ENCODE measurements at places on chromosomes 2 and 18.

GRCh38 chr2:216670266-216671080 lies 24.9 kb downstream of the IGFBP5 start:
- no peak for DNase-seq
- H3K4me1 ChIP-seq = peaks cover 25% of the 10 kb centered on the region
- peaks cover 26% of the 10 kb centered on the region for H3K36me3 ChIP-seq
- H3K4me3 ChIP-seq = no peak overlapping the region
- peaks cover 14% of the 10 kb centered on the region for H3K27me3 ChIP-seq

GRCh38 chr18:61173554-61173953 lies 159.7 kb upstream of the CDH20 start:
- peaks cover 4% of the 10 kb centered on the region for H3K27me3 ChIP-seq
- H3K4me1 ChIP-seq = no peaks in the 10 kb centered on the region
- no peak for DNase-seq
- no peak overlapping the region for H3K27ac ChIP-seq
- H3K36me3 ChIP-seq = no peaks in the 10 kb centered on the region

DNA sequence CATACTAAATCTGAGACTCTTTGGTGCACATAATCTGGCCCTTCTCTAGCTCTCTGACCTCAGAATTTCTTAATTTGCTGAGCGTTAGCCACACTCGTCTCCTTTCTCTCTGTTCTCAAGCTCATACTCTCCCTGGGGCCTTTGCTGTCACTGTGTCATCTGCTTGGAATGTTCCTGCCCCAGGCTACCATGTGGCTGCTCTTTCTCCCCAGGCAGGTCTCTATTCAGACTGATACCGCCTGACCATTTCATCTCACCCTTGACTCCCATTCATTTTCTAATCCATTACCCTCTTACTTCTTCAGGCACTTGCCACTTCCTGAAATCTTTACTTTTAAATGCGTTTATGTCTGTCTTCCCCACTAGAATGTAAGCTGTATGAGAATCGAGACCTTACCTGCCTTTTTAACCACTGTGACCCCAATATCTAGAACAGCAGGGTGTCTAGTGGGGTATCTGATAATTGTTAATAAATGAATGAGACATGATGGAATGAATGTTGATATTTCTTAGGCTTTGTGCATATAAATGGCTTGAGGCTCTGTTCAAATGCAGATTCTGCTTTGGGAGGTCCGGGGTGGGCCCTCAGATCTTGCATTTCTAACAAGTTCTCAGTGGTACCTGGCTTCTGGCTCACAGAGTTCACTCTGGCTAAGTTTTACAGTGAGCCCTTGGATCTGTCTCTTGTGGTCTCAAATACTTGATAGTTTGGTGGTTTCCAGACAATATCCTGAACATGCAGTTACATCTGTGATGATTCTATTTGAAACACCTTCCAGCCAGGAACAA lies 89.9 kb upstream of the EPC2 start:
- H3K27me3 ChIP-seq = peaks cover 4% of the 10 kb centered on the region
- H3K27ac ChIP-seq = no peak overlapping the region
- no peaks in the 10 kb centered on the region for H3K36me3 ChIP-seq

DNA sequence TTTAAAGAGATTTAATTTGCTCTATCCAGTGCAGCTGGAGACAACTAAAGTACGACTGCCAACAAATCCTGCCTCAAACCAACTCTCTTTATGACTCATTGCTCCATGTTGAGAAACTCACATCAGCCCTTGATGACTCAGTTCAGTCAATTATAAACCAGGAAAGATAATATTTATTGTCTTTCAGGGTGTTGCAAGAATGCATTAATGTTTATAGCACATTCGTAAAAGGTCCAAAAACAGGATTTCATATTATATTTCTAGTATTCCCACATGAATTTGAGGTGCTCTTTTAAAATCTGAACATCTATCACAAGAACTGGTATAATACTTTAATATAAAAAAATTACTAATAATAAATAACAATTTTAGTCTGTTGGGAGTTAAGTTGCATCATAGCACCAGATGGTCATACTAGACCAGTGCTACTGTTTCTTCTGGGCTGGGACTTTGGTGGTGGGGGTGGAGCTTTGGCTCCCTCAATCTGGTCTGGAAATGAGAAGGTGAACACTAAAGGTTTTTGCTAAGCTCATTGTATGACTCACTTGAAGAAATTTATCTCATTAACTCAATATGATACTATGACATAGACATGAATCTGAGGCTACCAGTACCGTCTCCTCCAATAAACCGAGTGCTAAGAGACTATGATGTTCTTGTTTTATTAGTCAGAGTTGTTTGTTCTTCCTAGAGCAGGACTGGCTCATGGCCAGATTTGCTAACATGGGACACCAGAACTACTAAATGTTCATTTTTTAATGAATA lies 26.6 kb upstream of the MAP3K20 start:
- H3K27me3 ChIP-seq = no peaks in the 10 kb centered on the region
- H3K27ac ChIP-seq = no peak overlapping the region
- H3K4me1 ChIP-seq = peaks cover 50% of the 10 kb centered on the region
- H3K4me3 ChIP-seq = no peak overlapping the region
- DNase-seq = no peak
- H3K36me3 ChIP-seq = no peaks in the 10 kb centered on the region

GRCh38 chr2:96636551-96637171 lies 1.5 kb downstream of the KANSL3 start:
- H3K27me3 ChIP-seq = peaks cover 3% of the 10 kb centered on the region
- peaks cover 19% of the 10 kb centered on the region for H3K36me3 ChIP-seq
- H3K4me3 ChIP-seq = peak overlapping the region; percentile 94
- no peak for DNase-seq
- H3K27ac ChIP-seq = no peak overlapping the region

- no peak overlapping the region for H3K4me3 ChIP-seq
- H3K36me3 ChIP-seq = no peaks in the 10 kb centered on the region
- DNase-seq = no peak
- peaks cover 16% of the 10 kb centered on the region for H3K27me3 ChIP-seq
- H3K27ac ChIP-seq = peak overlapping the region; percentile 25
Observed at GRCh38 chr18:61898640-61899101, 5.9 kb upstream of the RNF152 start.

DNA sequence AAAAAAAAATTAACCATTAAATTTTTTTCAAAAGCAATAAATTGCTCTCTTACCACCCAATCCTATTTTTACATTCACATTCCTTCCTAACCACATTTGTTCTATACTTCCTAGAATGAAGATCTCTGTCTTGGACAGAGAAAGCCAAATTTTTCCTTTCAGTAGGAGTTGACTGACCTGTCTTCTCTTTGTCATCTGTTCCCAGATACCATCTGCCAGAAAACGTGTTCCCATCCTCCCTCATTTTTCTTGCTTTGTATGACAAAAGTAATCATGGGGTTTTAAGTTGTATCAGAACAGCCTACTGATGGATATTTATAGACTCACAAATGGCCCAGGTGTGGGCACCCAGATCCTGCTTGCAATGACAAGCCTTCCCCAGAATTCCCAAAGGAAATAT lies 182.1 kb downstream of the CYP26B1 start:
- peaks cover 20% of the 10 kb centered on the region for H3K27me3 ChIP-seq
- H3K36me3 ChIP-seq = no peaks in the 10 kb centered on the region
- no peak for DNase-seq
- no peak overlapping the region for H3K4me3 ChIP-seq
- no peak overlapping the region for H3K27ac ChIP-seq
- H3K4me1 ChIP-seq = no peaks in the 10 kb centered on the region

GRCh38 chr2:86806059-86806857 lies 15.5 kb upstream of the CD8A start:
- peaks cover 9% of the 10 kb centered on the region for H3K4me1 ChIP-seq
- H3K27me3 ChIP-seq = peaks cover 10% of the 10 kb centered on the region
- peak overlapping the region; percentile 90 for H3K4me3 ChIP-seq
- no peak for DNase-seq

- H3K36me3 ChIP-seq = peaks cover 4% of the 10 kb centered on the region
- no peak overlapping the region for H3K4me3 ChIP-seq
- no peaks in the 10 kb centered on the region for H3K4me1 ChIP-seq
- H3K27me3 ChIP-seq = no peaks in the 10 kb centered on the region
- H3K27ac ChIP-seq = peak overlapping the region; percentile 65
Observed at GRCh38 chr2:23824777-23825212, 102.1 kb downstream of the ATAD2B start.

- H3K27me3 ChIP-seq = peaks cover 4% of the 10 kb centered on the region
- H3K4me1 ChIP-seq = peaks cover 46% of the 10 kb centered on the region
- DNase-seq = no peak
- H3K27ac ChIP-seq = no peak overlapping the region
Observed at GRCh38 chr2:106866641-106867040, 19.3 kb downstream of the ST6GAL2 start.

GRCh38 chr2:184756885-184757284 lies 158.6 kb downstream of the ZNF804A start:
- H3K27me3 ChIP-seq = no peaks in the 10 kb centered on the region
- no peak overlapping the region for H3K4me3 ChIP-seq
- H3K36me3 ChIP-seq = no peaks in the 10 kb centered on the region
- no peaks in the 10 kb centered on the region for H3K4me1 ChIP-seq
- no peak overlapping the region for H3K27ac ChIP-seq
- no peak for DNase-seq

DNA sequence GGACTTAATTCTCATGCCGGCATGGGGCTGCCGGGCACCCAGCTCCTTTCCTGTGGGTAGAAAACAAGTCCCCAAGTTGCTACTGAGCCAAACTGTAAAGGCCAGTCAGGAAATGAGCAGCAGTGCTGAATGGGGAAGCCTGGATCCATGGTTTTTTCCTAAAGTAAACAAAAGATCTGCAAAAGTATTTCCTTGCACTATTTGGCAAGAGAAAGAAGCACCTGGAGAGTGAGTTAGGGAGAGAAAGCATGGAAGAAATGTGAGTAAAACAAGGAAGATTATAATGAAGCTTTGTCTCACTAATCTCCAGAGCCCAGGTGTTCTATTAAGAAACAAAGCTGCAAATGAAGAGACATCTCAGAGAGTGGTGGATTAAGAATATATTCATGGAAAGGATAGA lies 117.6 kb downstream of the METTL8 start:
- H3K4me1 ChIP-seq = peaks cover 34% of the 10 kb centered on the region
- H3K27ac ChIP-seq = no peak overlapping the region
- peaks cover 6% of the 10 kb centered on the region for H3K27me3 ChIP-seq
- no peak for DNase-seq
- H3K36me3 ChIP-seq = peaks cover 25% of the 10 kb centered on the region
- no peak overlapping the region for H3K4me3 ChIP-seq

DNA sequence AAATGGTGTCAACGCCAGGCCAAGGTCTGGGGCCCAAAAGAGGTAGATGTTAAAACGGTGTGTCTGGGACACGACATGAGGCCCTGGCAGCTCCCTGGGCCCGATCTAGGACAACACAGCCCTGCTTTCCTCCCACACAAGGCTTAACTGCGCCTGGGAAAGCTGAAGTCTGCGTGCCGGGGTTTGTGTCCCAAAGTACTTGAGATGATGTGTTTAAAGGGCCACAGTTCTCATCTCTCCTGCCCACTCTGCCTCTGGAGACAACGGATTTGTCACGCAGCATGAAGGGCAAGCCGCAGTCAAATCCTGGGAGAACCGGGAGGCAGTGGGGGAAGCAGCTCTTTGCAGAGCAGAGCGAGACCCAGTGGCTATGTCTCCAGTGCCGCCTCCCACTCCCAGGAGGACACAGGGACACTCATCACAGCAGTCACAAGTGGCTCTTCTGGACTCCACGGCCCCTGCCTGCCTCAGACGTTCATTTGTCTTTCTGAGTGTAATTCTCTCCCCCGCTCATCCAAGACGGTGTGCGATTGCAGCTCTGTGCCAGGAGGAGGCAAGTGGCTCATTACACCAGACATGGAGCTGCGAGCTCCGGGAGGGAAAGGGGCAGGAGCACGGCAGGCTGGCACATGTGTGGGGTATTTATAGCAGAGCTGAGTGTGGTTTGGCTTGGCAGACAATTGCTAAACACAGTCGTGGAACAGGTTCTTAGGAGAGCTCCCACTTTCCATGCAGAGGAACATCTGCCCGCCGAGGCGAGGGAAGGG lies 57.7 kb upstream of the SEMA4C start:
- no peaks in the 10 kb centered on the region for H3K36me3 ChIP-seq
- H3K4me3 ChIP-seq = peak overlapping the region; percentile 54
- DNase-seq = peak; percentile 38
- peak overlapping the region; percentile 33 for H3K27ac ChIP-seq
- peaks cover 71% of the 10 kb centered on the region for H3K4me1 ChIP-seq

DNA sequence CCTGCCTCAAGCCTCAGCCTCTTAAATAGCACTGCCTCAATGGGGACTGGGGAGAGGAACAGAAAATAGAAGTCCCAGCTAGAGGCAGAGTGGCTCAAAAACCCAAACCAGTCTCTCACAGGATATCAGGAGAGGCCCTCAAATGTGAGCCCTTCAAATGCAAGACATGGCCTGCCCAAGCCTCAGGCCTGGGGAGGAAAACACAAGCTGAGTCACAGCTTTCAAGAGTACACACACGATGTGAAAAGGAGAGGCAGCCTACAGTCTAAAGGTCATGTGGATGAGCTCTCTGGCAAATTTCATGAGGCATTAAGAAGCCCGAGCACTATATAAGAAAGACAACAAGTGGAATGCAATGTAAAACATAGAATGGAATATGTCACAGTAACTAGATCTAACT lies 316.6 kb upstream of the MEX3C start:
- no peak for DNase-seq
- no peaks in the 10 kb centered on the region for H3K36me3 ChIP-seq
- H3K27me3 ChIP-seq = peaks cover 4% of the 10 kb centered on the region
- H3K27ac ChIP-seq = no peak overlapping the region
- H3K4me3 ChIP-seq = no peak overlapping the region

DNA sequence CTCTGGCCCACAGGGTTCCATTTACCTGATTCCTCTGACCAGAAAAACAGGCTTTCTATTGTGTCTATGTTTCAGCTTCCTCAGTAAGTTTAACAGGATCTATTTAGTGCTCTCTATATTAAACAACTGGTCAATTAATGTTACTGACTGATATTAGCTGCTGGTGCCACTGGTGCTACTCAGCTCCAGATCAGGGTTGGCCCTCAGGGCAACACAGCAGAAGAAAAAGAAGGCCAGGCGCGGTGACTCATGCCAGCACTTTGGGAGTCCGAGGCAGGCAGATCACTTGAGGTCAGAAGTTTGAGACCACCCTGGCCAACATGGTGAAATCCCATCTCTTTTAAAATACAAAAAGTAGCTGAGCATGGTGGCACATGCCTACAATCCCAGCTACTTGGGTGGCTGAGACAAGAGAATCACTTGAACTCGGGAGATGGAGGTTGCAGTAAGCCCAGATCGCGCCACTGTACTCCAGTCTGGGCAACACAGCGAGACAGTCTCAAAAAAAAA lies 56.3 kb upstream of the CHAC2 start:
- peaks cover 90% of the 10 kb centered on the region for H3K36me3 ChIP-seq
- no peak overlapping the region for H3K4me3 ChIP-seq
- DNase-seq = no peak
- H3K4me1 ChIP-seq = no peaks in the 10 kb centered on the region

DNA sequence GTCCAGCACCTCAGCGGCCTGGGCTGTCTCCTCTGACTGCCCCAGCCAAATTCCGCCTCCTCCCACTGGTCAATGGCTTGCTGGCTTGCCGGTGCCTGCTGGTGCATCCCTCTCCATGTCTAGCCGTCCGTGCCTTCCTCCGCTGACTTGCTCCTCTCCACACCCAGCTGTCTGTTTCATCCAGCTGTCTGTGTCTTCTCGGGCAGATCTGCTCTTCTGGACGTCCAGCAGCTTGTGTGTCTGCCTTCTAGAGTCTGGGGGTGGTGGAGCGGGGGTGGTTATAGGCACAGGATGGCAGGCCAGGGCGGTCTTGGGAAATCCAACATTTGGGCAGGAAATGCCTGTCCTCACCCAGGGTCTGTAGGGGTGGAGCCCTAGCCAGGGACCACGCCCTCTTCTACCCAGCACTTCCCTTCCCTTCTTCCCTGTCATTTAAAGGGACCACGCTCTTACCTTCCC lies 369.2 kb downstream of the GALNT13 start:
- DNase-seq = no peak
- H3K27me3 ChIP-seq = peaks cover 5% of the 10 kb centered on the region
- H3K36me3 ChIP-seq = no peaks in the 10 kb centered on the region

All from nephron progenitor cell (in vitro differentiated cells).